ENCODE measurements at places on chromosomes 2 and 18.

GRCh38 chr2:54360055-54360792 lies 95.9 kb upstream of the SPTBN1 start:
- no peak for DNase-seq

GRCh38 chr2:46958431-46959017 lies 42.9 kb upstream of the MCFD2 start:
- DNase-seq = no peak

- DNase-seq = peak; percentile 55
Measured at GRCh38 chr2:39228413-39229209, 15.2 kb downstream of the CDKL4 start.

DNA sequence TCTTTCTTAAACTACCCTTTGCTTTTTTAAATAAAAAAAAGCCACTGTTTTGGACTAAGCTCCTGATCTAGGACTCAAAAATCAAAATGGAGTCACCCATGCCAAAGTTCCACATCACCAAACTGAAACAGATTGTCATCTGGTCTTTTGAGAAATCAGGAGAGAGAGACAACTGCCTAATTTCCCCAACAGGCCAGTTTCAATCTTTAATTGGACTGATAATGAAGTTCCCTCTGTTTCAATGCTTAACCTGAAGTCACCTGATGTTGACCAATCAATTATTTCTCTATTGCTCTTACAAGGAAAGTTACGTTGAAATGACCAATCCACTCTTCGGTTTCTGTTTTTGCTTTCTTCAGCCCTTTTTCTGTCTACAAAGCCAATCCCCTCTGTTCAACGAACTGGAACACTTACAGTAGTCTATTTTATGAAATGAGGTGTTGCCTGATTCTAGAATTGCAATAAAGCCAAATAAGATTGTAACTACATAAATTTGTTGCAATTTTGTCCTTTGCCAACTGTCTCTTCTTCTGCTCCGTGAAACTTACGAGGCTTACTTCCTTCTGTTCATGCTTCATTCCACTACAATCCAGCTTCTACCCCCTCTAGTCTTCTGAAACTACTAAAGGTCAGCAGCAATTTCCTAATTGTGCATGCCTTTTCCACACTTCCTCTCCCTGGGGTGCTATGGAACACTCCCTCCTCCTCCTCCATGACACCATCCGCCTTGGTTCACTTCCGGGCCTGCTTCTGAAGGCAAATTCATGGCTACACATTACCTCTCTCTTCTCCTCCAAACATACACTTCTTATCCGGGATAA lies 95.2 kb upstream of the CD302 start:
- DNase-seq = no peak

GRCh38 chr18:45014047-45014501 lies 333.4 kb downstream of the SETBP1 start:
- DNase-seq = no peak

- no peak for DNase-seq
Measured at GRCh38 chr2:65130664-65131175, 814 bp upstream of the RAB1A start.

DNA sequence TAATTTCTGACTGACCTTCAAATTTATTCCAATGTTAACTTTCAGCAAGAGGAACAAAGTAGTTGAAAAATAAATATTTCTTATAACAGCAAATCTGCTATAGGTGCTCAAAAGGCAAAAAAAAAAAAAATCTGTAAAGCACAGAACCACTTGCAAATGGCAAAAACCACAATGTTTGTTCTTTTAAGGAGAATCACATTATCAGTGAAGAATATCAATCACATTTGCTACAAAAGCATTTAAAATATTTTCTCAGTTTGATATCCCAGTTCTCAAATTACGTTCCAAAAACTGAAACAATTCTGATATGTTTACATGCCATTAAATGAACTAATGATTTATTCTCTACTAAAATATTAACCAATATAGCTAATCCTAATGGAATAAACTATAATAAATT lies 163.3 kb downstream of the METTL4 start:
- DNase-seq = no peak

- DNase-seq = no peak
Measured at GRCh38 chr2:227772932-227773331, 27.2 kb downstream of the SCYGR8 start.

DNA sequence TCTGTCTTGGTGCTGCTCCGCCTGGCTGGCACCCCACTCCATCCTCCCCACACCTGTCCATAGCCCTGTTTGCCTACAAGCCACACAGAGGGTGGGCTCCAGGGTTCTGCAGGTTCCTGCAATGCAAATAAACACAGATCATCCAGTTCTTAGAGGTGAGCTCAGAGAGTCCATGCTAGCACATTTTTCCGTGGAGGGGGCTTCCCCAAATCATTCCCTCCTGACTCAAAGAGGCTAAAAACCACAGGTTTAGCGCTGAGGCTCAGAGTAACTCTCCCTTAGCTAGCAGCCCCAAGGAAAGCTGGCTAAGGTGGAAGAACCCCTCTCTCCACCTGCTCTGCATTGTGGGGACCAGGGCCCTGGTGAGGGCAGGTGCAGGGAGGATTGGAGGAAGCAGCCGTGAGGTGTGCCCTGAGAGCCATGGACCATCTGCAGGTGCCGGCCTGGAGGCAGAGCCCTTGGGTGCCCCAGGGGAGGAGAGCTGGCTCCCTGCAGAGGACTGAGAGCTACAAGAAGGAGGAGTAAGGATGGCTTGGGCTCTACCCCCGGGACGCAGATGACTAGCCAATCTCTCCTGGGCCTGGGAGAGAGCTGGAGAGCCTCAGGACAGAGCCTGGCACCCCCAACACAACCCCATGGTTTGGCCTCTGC lies 23.8 kb upstream of the TEX44 start:
- no peak for DNase-seq

DNA sequence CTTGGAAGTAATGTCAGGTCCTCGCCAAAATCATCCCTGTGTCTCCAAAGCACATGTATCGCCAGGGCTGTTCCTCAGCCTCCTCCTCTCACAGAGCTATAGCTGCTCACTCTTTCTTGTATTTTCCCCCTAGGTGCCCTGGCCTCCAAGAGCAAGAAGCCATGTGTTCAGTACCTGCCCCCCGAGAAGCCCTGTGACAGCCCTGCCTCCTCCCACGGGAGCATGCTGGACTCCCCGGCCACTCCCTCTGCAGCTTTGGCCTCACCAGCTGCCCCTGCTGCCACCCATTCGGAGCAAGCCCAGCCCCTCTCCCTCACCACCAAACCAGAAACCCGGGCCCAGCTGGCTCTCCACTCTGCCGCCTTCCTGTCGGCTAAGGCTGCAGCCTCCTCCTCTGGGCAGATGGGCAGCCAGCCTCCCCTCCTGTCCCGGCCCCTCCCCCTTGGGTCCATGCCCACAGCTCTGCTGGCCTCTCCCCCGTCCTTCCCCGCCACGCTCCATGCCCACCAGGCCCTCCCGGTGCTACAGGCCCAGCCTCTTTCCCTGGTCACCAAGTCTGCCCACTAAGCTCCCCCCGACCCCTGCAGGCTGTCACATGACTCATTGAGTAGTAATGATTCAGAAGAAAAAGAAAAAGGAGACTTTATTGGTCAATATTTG lies 18.8 kb downstream of the TGOLN2 start:
- no peak for DNase-seq

DNA sequence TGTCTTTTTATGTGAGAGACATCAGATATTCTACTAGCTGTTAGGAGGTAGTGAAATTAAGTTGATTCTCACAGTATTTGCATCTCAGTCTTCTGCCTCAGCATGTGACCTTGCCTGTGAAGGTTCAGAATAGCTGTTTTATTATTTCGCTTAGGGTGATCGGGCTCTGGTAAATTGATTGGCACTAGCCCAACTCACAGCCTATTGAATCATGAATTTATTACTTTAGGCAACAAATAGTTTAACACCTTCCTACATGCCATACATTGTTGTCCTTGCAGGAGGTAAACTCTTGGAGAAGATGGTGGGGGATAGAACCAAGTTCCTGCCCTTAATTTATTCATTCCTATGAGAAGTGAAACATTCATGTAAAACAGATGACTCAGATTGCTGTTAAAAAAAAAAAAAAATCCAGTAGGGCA lies 101.9 kb downstream of the GPD2 start:
- no peak for DNase-seq

DNA sequence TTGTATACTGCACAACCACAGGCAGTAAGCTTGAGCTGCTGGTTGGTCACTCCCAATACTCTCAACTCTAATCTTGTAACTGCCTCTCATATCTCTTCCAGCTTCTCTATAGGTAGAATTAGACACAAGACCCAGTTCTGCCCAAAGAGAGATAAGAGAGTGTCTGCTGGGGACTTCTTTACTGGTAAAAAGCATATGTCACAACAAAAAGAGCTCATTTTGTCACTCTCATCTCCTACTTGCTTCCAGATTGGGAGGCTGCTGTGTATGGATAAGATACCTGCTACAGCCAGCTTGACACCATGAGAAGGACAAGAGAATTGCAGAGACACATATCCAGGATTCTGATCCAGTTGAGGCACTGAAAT lies 165.2 kb downstream of the PTH2R start:
- no peak for DNase-seq

- DNase-seq = no peak
Measured at GRCh38 chr18:60746919-60747318, 374.3 kb upstream of the MC4R start.
